PC-9 (cell line): ENCODE measurements at places on chromosomes 16 and 17. TPM values are rescaled to one million over a fixed set of nuclear protein-coding genes. Genes with fewer than 3 reads are reported as not detected.

LDHD gene
- total RNA-seq: 1.1 and 1.3 TPM in 2 replicates

- DNase-seq: no peak
These were observed 219.5 kb downstream of the NTN1 start for GRCh38 chr17:9240659-9241370.

GRCh38 chr17:66956941-66957340 lies 7.6 kb upstream of the CACNG4 start:
- DNase-seq: no peak

SYNGR3 gene
- total RNA-seq: 4.3 and 4.5 TPM in 2 replicates

SLC47A1 gene
- 1.3 and 2.3 TPM in 2 replicates for total RNA-seq

DNA sequence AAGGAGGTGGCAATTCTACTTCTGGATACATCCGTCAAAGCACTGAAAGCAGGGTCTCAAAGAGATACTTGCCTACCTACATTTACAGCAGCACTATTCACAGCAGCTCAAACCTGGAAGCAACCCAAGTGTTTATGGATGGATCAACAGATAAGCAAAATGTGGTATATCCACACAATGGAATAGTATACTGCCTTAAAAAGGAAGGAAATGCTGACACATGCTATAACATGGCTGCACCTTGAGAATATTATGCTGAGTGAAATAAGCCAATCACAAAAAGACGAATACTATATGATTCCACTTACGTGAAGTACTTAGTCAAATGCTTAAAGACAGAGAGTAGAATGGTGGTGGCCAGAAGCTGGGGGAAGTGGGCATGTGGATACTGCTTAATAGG lies 336.2 kb downstream of the SLC39A11 start:
- DNase-seq: no peak

DNA sequence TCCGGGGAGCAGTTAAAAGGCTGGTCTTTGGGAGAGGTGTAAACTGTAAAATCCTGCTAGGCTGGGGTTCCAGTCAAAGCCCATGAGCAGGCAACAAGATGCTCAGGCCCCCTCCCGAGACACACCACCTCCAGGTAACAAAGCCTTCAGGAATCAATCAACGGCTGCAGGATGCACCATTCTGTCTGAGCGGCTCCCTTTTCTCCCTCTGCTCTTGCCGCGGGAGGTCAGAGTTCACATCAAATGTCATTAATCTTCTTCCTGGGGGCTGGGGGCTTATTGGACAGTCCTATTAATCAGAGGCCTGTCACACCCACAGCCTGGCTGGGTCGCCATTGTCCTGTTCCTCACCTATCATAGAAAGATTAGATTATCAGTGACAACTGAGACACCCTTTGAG lies 11.9 kb upstream of the CCDC182 start:
- DNase-seq: no peak

DNA sequence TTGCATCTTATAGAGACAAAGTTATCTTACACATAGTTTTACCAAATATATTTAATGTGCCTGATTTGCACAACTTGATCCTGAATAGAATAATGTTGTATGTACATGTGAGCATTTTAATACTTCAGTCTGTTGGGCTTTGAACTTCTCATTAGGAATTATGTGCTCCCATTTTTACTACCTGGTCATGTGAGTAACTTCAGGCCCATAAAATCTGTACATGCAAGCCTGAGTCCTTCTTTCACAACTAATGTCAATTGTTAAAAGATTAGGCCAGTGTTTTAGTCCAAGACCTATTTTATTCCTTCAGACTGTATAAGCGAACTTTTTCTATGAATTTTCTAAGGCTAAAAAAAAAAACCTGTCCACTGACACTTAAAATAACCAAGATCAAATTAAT lies 715.4 kb downstream of the CDH8 start:
- DNase-seq: no peak
